ENCODE measurements at places on chromosomes 16 and 17.

DNA sequence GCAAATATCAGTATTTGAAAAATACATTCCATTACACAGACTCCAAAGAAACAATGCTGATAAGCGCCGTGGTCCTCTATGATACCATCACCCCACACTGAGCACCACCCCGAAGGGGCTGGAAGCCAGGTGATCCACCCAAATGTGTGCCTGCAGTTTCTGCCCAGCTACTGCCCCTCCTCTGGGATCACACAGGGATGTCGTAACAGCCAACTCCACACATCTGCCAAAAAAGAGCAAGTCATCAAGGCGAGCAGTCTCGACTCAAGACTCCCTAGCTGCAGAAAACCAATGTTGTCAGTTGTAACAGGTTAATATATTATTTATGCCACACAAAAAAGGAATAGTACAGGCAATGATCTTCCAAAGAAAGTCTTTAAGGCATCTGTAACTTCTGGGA is 21.0 kb downstream of the CYB5D2 start:
- DNase-seq: no peak

DNA sequence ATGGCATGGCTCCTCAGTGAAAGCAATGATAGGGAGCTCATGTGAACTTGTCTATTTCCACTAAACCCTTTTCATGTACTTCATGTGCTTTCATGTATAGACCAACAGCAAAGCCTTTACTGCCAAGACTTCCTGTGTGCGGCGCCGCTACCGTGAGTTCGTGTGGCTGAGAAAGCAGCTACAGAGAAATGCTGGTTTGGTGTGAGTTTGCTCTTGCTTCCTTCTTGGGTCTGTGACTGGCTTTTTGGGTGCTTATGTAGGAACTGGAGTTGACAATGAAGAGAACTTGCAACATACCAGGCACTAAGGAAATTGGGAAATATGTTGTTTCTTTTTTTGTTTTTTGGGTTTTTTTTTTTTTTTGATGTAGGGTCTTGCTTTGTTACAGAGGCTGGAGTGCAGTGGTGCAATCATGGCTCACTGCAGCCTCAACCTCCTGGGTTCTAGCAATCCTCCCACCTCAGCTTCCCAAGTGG is 5.7 kb downstream of the SNX11 start:
- DNase-seq: peak; percentile 87

DNA sequence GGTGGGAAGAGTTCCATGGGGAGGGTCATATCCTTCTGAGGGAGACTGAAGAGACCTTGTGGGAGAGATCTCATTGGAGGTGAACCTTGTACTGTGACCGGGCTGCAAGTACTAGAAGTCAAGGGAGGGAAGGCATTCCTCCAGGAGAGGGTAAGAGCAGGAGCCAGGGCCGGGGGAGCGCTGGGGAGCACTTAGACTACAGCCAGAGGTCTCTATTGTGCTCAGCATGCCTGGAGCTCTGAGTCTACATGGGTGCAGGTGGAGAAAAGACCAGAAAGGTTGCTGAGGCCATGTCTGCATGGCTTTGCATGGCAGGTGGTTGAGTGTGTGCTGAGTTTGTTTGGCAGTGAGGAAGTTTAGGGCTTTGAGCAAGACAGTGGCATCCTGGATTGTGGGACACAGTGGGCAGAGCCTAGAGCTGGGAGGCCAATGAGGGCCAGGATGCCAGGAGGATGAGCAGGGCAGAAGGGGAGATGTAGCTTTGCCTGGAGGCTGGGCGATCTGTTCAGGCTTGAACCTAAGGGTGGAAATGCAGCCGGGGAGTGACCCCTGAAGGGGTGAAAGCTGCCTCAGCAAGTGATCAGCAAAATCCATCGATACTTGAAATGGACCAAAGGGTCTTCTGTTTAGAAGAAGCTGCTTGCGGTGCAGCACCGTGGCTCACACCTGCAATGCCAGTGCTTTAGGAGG is 317.4 kb upstream of the TNRC6C start:
- DNase-seq: no peak

GRCh38 chr17:2239882-2240430 is 63.6 kb downstream of the SMG6 start:
- no peak for DNase-seq

DNA sequence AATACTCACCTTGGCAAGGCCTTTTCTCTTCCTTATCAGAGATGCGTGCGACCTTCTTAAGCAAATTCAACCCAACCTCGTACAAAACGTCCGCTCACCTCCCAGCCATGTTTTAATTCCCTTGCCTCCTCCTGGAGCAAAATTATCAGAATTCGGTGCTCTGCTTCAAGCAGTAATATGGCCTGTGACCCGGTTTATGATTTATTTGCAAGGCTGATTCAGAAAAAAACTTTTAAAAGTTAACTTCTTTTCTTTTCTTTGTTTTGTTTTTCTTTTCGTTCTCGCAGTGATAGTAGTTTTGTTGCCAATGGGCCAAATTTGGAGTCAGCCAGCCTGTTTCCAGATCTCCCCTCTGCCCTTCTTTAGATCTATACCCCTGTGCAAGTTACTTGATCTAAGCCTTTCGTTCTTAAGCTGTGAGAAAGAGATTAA is at the start of gene PHLPP2:
TSS of gene PHLPP2 (minus strand) at position 382 of the 432 bp plus-strand sequence. CDS start 9,906 bp downstream, outside the sequence.
- DNase-seq: no peak

Measured in inflammatory macrophage treated with lipopolysaccharide for 4 hours (primary cell).